Sigmoid colon (tissue), 7 donors: ENCODE measurements at places on chromosomes 1 and 21. TPM values are rescaled to one million over a fixed set of nuclear protein-coding genes. Genes with fewer than 3 reads are reported as not detected.

Gene TIMM17A
- total RNA-seq, result 36.2 TPM

Gene PERM1
- total RNA-seq, result not detected

Gene EXO5
- 8.6 TPM for total RNA-seq

Gene TMEM54
- 135 TPM for total RNA-seq

Gene TEX38
- total RNA-seq, result not detected

Gene LCE2A
- not detected for total RNA-seq

Gene RIMS3
- total RNA-seq, result 5.3 TPM

Gene C8B
- total RNA-seq, result not detected

Gene GNL2
- 30.7 TPM for total RNA-seq

Gene GCSAML
- not detected for total RNA-seq

- DNase-seq, result no peak
Measured at GRCh38 chr1:85058786-85059185, 10.5 kb upstream of the MCOLN3 start.

DNA sequence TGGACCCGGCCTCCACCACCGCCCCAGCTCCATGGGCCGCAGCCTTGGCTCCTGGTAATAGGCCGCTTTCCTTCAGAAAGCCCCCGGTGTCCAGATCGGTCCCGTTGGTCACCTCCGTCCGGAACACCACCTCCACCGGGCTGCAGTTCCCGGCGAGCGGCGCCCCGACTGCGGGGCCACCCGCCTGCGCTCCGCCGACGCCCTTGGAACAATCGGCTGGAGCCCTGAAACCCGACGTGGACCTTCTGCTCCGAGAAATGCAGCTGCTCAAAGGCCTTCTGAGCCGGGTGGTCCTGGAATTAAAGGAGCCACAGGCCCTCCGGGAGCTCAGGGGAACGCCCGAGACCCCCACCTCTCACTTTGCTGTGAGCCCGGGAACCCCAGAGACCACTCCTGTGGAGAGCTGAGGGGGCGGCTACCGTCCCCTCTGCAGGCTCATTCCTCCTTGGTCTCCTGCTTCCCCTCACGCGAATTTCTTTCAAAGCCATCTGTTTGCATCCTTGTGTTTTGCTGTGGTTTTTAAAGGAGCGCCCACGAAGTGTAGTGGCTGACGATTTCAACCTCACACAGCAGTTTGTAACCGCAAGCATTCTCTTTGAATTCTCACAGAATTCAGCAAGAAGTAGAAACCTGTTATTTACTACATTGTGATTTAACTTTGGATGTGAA, 6.0 kb downstream of the FCRLB start:
- no peak for DNase-seq

DNA sequence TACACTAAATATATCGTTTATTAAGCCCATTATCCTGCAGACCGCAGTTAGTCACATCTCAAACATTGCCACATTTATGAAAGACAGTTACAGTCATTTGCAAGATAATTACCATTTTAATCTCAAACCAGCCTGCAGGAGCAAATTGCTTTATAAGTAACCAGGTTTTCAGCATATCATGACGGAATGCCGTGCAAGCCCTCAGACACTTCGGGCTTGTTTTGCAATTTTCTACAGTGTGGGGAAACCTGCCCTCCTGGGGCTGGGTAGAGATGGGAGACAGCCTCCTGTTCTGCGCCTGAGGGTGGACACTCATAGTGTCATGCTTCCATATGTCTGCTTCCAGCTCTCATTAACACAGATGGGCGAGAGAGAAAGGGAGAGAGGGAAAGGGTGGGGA, 563.9 kb downstream of the NPHP4 start:
- DNase-seq, result no peak

DNA sequence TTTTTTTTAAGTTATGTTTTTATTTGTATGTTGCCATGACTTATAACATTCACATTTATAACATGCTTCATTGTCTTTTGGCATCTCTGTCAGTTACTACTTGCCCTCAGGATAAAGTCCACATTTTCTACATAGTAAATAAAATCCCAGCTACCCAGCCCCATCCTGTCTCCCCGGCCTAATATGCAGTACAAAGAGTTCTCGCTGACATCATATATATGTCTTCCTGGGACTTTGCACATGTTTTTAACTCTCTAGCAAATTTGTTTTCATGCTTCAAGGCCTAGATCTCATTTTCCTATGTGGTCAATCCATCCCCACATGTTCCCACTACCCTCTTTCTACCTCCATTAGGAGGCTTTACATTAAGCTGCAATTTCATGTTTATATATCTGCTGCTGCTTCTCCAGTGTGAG, 33.0 kb upstream of the IVNS1ABP start:
- no peak for DNase-seq

DNA sequence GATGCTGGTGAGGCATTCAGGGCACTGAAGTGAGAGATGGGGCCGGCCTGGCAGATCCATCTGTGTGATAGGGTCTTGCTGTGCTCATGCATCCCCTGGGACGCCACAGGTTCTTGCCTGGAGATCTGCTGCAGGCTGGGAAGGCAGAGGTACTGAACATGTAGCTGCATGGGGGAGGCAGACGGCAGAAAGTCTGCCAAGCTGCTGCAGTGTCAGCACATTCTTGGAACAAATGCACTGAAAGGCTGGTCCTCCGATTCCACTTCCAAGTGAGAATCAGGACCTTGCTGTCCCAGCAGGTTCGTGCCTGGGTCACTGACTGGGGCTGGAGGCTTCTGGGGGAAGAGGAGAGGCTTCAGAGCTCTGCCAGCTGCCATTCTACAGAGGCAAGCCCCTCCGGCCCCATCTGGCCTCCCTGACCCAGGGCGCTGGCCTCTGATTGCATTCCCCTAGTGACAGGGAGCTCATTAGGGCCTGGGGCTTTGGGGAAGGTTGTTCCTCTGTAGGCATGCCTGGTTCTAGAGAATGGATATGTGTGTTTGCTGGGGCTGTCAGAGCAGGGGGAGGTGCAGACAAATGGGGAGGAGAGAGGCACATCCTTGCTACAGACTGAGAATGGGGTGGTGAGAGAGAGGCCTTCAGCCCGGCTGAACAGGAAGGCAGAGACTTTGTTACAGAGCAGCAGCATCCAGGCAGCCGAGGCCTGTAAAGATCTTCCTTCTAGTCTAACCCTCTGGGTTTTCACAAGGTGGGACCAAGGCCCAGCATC, 174.0 kb downstream of the TRABD2B start:
- no peak for DNase-seq

DNA sequence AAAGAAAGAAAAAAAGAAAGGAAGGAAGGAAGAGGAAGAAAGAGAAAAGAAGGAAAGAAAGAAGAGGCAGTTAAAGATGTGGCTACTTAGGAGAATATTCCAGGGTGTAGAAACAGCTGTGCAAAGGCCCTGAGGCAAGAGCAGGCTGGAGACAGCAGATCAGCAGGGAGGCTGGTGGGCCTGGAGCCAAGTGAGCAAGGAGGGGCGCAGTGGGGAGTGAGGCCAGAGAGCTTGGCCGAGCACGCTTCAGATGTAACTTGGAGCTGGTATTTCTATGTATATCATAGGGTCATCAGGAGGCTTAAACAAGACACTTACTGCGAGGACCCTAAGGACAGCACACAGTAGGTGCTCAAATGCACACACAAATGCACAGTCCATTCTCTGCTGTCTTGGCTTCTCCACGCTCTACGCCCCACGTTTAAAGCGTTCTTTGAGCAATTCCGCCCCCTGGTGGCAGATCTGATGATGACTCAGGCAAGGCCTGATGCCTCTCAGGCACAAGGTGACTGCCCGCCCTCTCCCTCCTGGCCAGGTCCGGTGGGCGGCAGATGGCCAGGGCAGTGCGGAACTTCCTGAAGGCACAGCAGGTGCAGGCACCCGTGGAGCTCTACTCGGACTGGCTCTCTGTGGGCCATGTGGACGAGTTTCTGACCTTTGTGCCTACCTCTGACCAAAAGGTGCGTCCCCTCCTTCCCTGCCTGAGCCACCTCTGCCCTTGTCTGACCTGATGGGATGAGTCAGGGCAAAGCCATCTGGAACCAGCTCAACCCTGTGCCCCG, 11.9 kb upstream of the PADI3 start:
- DNase-seq, result peak; percentile 83

- DNase-seq, result no peak
Measured at GRCh38 chr1:110893908-110894490, 21.1 kb downstream of the CD53 start.

DNA sequence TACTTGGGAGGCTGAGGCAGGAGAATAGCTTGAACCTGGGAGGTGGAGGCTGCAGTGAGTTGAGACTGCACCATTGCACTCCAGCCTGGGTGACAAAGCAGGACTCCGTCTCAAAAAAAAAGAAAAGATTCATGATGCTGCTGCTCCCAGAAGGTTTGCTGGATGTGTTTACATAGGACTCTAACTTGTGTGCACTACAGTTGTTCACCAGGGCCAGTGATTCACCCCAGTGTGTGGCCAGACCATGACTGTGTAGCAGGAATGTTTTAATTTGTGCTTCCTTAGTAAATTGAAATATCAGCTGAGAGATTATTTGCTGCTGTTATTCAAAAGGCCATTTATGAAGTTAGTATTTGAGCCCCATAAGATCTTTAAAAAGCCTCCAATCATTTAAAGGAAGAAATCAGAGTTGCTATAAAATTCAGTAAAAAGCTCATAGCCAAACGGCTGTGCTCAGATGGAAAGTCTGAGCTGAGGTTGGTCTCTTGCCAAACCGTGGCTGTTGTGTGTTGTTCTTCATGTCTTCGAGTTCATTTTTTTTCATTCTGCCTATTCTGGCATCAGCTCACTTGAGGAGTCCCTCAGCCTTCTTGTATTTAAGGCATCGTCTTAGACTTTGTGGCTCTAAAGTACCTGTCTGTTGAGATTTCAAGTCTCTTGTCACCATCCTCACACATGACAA, 18.1 kb upstream of the PGD start:
- peak; percentile 68 for DNase-seq

- DNase-seq, result no peak
Measured at GRCh38 chr1:223035724-223036478, 107.1 kb downstream of the TLR5 start.

DNA sequence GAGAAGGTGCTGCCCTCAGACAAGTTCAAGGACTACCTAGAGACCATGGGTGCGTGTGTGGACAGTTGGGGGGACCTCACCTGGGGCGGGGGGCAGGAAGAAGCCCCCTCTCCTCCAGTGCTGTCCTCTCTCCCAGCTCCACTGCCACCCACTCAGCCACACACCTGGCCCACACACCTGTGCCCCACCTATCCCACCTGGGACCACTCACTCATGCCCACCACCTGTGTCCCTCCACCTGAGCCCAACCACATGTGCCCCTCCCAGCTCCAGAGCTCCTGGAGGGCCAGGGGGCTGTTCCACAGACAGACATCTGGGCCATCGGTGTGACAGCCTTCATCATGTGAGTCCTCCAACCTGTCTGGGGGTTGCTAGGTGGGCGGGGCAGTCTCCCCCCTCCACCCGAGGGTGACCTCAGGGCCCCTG, 29.0 kb downstream of the TRIM11 start:
- no peak for DNase-seq

DNA sequence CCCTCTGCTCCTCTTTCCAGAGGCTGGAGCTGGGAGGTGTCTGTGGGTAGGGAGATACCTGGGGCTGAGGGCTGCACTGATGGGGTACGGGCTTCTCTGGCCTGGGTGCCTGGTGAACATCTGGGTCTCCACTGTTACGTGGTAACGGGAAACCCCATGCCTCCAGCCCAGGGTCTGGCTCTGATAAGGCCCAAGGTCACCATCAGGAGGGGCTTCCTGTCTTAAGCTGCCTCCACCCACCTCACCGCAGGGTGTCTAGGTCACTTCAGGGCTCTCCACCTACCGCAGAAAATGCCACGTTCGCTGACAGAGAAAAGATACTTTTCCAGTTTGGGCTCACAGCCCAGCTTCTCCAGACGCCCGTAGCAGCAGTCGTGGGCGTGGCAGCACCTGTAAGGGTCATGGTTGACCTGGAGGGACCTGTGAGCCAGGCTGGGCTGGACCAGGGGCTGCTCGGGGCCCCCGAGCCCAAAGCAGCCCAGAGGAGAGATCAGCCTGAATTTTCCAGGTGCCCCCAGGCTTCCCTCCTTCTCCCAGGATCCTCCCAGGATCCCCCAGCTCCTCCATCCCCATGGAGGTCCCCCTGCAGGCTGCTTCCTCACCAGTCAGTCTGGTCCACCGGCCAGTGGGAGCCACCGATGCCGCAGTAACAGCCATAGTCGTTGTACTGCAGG, 1.3 kb downstream of the PLA2G2E start:
- DNase-seq, result no peak

- DNase-seq, result peak; percentile 92
Measured at GRCh38 chr1:178037510-178038253, 56.2 kb upstream of the RASAL2 start.
